SJSA1 (cell line): ENCODE measurements at places on chromosomes 16 and 17. TPM values are rescaled to one million over a fixed set of nuclear protein-coding genes. Genes with fewer than 3 reads are reported as not detected.

DNA sequence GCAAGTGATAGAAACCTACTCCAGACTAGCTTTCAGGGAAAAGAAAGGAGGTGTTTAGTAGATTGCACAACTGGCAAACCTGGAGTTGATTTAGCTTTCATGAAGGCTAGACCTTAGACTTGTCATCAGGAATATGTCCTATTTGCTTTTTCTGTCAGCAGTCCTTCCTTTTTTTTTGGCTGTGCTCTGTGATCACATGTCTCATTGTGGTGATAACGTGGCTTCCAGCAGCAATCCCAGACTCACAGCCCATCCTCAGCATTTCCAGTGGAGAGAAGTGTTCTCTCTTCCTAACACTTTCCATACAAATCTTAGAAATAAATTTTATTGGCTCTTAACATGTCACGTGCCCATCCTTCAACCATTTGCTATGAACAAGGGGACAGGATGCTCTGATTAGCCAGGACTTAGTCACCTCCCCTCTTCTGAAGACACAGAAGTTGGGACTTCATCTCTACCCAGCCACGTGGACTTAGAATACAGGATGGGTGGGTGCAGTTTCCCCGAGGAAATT, 74.7 kb downstream of the CDH13 start:
- no peak for DNase-seq

The CD300LB gene
- not detected in 2 replicates for total RNA-seq

GRCh38 chr16:11379420-11379819, 34.2 kb downstream of the RMI2 start:
- peak; percentile 53 for DNase-seq

DNA sequence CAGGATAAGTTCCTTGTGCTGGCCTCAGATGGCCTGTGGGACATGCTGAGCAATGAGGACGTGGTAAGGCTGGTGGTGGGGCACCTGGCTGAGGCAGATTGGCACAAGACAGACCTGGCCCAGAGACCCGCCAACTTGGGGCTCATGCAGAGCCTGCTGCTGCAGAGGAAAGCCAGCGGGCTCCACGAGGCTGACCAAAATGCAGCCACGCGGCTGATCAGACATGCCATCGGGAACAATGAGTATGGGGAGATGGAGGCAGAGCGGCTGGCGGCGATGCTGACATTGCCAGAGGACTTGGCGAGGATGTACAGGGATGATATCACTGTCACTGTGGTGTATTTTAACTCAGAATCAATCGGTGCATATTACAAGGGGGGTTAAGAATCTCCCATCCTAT, 5.2 kb downstream of the PDP2 start:
- no peak for DNase-seq

GRCh38 chr17:31811101-31811500, 47.9 kb downstream of the COPRS start:
- DNase-seq = no peak

DNA sequence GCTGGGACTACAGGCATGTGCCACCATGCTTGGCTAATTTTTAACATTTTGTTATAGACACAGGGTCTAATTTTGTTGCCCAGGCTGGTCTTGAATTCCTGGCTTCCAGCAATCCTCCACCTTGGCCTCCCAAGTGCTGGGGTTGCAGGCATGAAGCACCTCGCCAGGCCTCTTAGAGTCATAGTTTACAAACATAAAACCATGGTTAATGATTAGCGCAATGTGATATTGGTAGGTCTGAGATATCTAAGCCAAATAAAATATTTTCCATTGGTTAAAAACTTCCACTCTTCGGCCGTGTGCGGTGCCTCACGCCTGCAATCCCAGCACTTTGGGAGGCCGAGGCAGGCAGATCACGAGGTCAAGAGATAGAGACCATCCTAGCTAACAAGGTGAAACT, 16.6 kb downstream of the TXNDC11 start:
- no peak for DNase-seq

DNA sequence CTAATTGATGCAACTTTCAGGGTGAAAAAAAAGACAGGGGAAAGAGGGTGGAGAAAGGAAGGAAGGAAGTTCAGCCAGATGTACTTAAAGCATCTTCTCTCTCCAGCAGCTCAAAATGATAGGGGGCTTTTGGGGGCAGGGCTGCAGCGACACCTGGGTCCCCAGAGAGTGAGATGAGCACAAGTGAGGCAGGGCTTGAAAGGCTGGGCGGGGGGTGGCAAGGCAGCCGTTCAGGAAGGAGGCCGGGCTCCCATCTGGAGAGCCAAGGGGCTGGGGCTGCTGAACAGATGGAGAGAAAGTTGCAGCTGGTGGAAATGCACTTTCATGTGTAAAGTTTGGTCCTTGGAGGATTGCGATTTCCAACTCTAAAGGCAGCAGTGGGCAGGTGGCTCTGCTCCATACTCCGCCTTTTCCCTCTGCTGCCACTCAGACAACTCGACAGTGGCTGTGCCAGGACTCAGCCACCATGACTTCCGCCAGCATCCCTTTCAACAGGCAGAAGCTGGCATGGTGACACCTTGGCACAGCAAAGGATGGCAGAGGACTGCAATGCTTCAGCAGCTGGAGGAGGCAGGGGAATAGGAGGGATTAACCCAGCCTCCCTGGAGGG, 7.7 kb downstream of the SLC35B1 start:
- no peak for DNase-seq

The GPR142 gene
- total RNA-seq = not detected in 2 replicates

The TEKT5 gene
- not detected in 2 replicates for total RNA-seq

- DNase-seq = peak; percentile 30
Measured at GRCh38 chr16:81694494-81695280, 84.4 kb upstream of the PLCG2 start.
